ENCODE measurements at places on chromosomes 11 and 22. TPM values are rescaled to one million over a fixed set of nuclear protein-coding genes. Genes with fewer than 3 reads are reported as not detected.

GRCh38 chr11:11025087-11025486 is 167.2 kb upstream of the ZBED5 start:
- no peak for DNase-seq

The TRIM51 gene
- not detected for polyA plus RNA-seq

GRCh38 chr11:72271980-72272379 is 28.0 kb upstream of the PHOX2A start:
- DNase-seq = no peak

GRCh38 chr11:45051621-45052020 is 94.8 kb upstream of the PRDM11 start:
- no peak for DNase-seq

DNA sequence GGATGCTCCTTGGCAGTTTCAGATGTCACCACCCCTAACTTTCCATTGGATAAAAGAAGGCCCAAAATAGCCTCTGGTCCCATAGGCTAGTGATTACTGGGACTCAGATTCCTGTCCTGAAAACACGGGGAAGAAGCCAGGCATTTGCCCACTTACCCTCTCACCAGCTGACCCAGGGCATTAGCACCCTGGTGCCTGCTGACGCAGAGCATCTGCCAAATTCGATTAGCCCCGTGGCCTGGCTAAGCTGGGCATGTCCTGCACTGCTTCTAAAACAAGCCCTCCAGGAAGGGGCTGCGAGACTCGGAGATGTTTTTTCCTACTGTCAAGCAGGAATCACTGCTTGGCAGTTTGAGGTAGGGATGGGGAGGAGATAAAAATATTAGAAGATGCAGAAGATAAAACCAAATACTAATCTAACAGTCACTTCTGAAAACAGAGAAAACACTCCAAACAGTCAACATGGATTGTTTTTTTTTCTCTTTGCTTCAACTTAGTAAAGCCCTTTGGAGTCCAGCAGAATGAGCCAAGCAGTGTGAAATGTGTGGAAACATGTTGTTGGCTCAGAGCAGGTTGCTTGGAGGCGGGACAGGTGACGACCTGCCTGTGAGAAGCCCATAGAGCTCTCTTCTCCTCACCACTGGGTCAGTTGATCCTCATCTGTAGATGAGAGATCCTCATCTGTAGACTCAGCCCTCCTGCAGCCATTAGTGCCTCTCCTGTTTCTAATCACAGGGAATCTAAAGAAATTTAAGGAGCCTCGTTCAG is 54.0 kb downstream of the BDNF start:
- DNase-seq = no peak

DNA sequence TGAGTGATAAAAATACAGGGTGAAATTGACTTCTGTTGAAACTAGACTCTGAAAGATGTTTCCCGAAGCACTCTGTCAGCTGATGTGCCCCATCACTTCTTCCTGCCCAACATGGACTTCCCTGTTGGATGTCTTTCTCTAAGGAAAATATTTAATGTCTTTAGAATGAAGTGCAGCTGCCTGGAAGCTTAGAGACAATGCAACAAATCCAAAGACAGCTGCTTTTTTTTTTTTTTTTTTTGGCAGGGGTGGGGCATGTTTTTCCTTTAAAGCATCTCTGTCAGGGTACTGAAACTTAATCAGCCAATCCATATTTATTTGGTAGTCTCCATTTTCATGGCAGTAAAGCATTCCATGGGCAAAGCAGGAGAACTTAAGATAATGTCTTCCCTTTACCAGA is 5.9 kb downstream of the JAM3 start:
- DNase-seq = no peak

DNA sequence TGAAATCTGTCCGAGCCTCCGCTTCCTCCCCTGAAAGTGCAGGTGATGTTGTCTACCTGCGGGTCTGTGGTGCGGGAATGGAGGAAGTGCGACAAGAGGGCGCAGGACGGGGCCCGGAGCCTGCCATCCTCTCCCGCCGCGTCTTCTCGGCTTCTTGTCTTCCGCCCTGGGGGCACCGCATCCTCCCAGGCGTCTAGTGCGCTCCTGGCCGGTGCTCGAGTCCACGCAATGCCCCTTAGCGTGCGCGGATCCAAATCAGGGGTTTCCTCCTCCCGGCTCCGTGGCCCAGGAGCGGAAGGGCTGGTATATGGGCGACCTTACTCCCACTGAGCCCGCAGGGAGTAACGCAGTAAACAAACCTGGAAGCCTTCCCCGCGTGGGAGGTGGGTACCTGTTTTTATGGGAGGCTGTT is 405 bp downstream of the SFI1 start:
- no peak for DNase-seq

DNA sequence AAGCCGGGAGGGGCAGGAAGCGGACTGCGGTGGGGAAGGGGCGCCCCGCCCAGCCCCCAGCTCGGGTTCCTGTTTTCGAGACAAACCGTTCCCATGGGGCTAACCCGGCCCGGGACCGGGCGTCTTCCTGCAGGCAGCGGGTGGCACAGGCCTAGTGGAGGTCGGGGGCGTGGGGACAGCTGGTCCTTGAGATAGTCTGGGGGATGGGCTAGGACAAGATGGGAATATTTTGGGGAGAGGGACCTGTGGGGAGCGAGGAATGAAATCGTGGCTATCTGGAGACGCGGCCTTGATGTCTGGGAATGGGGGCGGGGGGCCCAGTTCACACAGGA is 1.2 kb upstream of the RASGRP2 start:
- no peak for DNase-seq

DNA sequence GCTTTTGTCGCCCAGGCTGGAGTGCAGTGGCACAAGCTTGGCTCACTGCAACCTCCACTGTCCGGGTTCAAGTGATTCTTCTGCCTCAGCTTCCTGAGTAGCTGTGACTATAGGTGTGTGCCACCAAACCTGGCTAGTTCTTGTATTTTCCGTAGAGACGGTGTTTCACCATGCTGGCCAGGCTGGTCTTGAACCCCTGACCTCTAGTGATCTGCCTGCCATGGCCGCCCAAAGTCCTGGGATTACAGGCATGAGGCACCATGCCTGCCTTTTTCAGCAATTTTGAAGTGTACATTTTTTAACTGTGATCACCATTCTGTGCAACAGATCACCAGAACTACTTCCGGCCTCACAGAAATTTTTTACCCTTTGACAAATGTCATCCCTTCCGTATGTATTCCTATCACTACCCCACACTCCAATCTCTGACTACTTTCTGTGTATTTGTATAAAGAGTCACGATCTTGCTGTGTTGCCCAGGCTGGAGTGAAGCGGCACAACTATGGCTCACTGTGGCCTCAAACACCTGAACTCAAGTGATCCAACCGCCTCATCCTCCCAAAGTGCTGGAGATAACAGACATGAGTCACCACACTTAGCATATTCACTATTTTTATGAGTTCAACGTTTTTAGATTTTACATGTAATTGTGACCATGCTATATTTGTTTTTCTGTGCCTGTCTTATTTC is 44.0 kb downstream of the XKR3 start:
- DNase-seq = no peak

The POU2AF3 gene
- 8.9 TPM for polyA plus RNA-seq

The MYO7A gene
- polyA plus RNA-seq = 2.5 TPM

DNA sequence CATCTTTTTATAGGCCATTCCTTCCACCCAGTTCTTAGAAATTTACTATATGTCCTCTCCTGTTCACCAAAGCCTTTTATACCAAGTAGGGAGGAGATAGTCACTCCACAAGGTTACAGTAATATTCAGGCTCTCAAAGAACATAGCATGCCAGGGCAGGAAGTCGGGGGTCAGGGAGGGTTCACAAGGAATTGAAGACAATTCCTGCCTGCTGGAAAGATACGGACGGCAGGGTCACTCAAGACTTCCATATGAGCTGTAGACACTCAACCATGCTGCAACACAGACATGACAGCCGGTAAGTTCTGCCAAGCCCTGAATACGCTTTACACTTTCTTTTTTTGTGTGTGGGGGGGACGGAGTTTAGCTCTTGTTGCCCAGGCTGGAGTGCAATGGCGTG is 700 bp downstream of the C22orf31 start:
- DNase-seq = no peak

DNA sequence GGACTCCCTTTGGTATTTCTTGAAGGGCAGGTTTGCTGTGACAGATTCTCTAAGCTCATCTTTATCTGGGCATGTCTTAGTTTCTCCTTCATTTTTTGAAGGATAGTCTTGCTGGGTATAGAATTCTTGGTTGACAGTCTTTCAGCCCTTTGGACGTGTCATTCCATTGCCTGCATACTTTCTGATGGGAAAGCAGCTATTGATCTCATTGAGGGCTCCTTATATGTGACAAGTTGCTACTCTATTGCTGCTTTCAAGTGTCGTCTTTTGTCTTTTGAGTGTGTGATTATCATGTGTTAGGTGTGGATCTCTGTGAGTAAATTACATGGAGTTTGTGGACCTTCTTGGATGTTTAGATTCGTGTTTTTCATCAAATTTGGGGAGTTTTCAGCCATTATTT is 21.9 kb downstream of the IGHMBP2 start:
- no peak for DNase-seq

- DNase-seq = no peak
Observed at GRCh38 chr22:24115247-24116207, 65.8 kb upstream of the SUSD2 start.

The KRTAP5-8 gene
- 0.75 TPM for polyA plus RNA-seq

The LUZP2 gene
- 1.4 TPM for polyA plus RNA-seq

- no peak for DNase-seq
Observed at GRCh38 chr11:898540-899190, 11.9 kb downstream of the CHID1 start.

DNA sequence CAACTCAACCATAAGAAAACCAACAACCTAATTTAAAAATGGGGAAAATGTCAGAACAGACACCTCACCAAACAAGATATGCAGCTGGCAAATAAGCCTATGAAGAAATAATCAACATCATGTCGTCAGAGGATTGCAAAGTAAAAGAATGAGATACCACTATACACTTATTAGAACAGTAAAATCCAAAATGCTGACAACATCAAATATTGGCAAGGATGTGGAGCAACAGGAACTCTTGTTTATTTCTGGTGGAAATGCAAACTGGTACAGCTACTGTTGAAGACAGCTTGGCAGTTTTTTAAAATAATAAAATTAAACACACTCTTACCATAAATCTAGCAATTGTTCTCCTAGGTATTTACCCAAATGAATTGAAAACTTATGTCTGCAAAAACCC is 140.7 kb upstream of the B3GAT1 start:
- no peak for DNase-seq

The CLDN25 gene
- polyA plus RNA-seq = not detected

DNA sequence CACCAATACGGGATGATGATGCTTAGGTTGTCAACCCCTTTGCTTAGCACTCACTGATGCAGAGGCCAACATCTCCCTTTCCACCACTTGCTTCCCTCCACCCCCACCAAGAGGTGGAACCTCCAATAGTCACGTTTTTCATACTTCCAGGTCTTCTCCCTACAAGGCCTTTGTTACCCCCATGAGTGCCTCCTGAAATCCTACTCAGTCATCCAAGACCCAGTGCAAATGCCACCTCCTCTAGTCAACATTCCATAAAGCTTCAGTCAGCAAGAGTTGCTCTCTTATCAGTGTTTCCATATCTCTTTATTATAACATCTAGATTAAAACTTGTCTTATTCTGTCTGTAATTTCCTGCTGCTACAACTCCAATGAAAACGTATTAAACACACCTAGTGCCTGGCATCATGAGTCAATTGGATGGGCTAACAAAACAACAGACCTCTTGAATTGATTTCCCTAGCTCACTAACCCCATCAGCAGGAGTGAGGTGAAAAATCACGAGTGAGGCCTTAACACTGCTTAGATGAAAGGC is 370.7 kb upstream of the CCDC90B start:
- no peak for DNase-seq

- DNase-seq = no peak
Observed at GRCh38 chr22:27317096-27317495, 484.5 kb downstream of the MN1 start.

The HDHD5 gene
- 32.7 TPM for polyA plus RNA-seq

The CHRM1 gene
- polyA plus RNA-seq = not detected

DNA sequence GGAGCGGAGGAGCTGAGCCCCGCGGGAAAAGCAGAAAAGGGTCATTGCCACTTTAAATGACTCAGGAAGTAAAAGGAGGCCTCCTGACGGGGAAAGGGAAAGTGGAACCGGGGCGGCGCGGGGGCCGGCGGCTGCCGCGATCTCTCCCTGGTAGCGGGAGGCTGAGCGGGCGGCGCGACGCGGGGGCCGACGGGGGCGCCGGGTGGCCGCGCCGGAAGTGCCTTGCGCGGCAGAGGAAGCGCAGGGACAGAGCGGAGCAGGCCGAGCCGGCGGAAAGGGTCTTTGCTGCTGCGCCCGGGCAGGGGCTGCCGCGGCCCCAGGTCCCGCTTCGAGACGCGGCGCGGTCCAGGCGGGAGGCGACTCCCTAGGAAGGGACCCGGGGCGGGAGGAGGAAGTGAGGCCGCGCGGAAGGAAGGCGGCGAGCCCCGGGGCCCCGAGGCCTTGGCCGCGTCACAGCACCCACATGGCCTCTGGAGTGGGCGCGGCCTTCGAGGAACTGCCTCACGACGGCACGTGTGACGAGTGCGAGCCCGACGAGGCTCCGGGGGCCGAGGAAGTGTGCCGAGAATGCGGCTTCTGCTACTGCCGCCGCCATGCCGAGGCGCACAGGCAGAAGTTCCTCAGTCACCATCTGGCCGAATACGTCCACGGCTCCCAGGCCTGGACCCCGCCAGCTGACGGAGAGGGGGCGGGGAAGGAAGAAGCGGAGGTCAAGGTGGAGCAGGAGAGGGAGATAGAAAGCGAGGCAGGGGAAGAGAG is at the start of gene TRIM44:
Gene TRIM44, plus strand, starts transcription at position 127 of the 759 bp plus-strand sequence. Its CDS starts 337 bp downstream, at position 464.
- no peak for DNase-seq

The PGR gene
- 0.16 TPM for polyA plus RNA-seq

The C1QTNF4 gene
- polyA plus RNA-seq = 4.5 TPM

DNA sequence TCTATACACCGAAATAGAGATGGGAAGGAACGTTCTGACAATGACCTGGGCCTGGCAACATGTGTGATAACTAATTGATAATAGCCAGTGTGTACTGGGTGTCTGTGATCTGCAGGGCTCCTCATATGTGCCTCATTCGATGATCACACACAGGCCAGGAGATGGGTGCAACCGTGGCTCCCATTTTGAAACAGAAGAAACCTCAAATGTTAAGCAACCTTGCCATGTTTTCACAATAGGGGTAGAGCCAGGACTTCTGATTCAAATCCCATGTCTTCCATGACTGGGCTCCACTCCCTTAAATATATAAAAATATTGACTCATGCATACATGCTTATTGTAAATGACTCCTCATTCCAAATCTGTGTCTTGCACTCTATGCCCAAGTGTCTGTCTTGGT is 11.1 kb downstream of the APOL3 start:
- no peak for DNase-seq

DNA sequence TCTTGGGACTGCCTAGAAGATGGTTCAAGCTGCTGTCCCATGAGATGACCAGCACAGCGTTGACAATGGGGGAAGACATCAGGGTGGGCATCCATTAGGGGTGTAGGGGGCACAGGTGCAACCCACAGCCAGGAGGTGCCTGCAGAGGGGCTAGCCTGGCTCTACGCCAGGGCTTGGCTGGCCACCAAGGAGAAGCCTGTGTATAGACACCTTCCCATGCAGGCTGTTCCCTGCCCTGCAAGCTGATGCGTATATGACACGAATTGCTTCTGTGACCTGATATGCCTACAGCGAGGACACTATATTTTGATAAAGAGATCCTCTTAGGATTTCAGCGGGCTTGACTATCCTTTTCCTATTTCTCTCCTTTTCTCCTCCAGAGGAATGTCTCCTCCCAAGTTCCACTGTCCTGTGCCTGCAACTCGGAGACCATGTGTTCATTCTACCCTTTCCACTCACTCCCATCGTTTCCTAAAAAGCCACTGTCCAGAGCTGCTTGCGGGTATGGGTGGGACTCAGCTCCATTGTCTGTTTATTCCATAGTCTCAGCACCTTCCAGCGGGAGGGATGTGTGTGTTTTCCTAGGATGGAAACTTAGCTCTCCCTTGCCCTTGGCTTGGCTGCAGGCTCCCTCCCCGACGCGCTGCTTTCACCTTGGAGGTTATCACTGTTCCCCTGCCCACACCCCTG is 56.1 kb downstream of the ST14 start:
- DNase-seq = no peak
